ENCODE measurements at places on chromosomes 3 and 15.

GRCh38 chr3:51779137-51779536 lies at the start of gene IQCF6:
Gene IQCF6, minus strand, starts transcription at chr3:51779237. Its CDS starts 13 bp downstream, at chr3:51779224.
- DNase-seq = no peak

DNA sequence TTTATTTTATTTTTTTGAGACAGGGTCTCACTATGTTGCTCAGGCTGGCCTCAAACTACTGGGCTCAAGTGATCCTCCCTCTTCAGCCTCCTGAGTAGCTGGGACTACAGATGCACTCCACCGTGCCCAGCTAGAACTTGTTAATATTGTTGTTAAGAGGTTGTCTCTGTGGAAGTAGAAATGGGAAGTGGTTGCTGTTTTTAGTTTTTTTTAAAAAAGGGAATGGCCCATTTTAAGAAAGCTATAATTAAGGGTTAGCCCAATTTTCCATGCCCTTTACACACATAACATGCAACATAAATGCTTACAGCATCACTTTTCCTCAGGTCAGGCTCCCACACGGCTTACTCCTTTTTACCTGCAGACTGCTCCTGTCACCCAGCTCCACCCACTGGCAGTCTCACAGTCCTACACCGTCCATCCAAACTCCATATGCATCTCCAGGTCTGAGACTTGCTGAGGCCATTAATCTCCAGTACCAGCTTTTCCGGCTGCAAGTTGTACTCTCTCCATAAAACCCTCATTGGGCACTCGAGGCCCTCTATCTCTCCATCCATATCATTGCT lies 19.8 kb downstream of the MORC1 start:
- DNase-seq = no peak

DNA sequence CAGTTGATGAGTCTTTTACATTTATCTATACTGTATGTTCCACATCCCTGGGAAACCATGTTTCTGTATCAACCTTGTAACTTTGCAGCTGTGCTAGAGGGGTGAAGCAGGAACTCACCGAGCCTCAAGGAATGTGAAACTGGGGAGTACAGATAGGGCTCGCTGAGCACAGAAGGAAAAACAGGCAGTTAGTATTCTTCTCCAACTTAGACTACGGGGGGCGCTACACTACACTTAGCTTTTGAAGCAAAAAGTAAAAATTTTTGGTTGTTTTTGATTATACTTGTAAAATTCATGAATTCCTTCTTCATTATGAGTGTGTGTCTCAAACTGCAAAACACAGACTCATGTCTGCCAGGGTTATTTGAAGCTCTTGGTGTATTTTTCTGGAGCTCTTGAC lies 132.7 kb upstream of the RGMA start:
- DNase-seq = no peak

GRCh38 chr3:142148044-142148791 lies 1.1 kb downstream of the TFDP2 start:
- no peak for DNase-seq

- peak; percentile 23 for DNase-seq
Observed at GRCh38 chr3:53046171-53047170, 598 bp upstream of the SFMBT1 start.

DNA sequence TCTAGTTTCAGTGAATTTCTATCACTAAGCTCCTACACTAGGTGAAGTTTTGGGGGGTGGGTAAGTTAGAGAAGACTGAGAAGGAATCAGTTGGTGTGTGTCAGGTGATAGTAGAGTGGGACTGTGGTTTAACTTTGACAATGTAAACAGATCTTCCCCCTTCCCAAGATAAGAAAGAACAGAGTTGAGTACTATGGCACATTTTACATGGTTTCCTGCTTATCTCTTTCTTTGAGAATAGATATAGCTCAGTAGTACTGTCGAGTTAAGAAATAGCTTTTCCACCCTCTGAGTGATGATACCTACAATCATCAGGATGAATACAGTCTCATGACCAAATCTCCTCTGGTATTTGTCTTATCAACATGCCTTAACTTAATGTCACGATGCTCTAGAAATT lies 42.8 kb downstream of the GAP43 start:
- DNase-seq = no peak

GRCh38 chr15:48925714-48926223 lies 38.0 kb downstream of the SHC4 start:
- peak; percentile 13 for DNase-seq

- no peak for DNase-seq
Observed at GRCh38 chr3:45078910-45079522, 52.9 kb downstream of the CLEC3B start.

DNA sequence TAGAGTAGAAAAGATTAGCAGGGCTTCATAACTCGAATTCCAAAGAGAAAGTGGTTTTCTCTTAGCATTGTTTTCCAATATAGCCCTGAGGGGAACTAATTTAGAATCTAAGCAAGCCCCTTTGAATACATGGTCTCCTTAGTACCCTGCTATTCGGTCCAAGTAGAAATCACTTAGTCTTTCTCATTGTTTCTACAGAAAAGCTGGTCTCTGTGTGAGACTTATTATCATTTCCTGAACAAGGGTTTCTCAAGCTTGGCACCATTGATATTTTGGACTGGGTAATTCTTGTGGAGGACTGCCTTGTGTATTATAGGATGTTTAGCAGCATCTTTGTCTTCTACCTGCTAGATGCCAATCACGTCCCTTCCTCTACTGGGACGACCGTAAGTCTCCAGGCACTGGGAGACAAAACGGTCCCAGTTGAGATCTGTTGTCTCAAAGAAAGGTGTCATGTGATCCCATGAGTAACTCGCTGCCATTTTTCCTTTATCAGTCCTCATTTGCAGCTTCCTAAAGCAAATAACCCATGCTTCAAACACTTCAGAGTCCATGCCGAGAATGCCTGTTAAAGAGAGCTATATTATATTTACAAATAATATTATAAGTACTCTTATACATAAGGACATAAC lies 230.7 kb upstream of the SLCO3A1 start:
- no peak for DNase-seq

- no peak for DNase-seq
Observed at GRCh38 chr15:67091980-67092677, 26.7 kb downstream of the SMAD3 start.

DNA sequence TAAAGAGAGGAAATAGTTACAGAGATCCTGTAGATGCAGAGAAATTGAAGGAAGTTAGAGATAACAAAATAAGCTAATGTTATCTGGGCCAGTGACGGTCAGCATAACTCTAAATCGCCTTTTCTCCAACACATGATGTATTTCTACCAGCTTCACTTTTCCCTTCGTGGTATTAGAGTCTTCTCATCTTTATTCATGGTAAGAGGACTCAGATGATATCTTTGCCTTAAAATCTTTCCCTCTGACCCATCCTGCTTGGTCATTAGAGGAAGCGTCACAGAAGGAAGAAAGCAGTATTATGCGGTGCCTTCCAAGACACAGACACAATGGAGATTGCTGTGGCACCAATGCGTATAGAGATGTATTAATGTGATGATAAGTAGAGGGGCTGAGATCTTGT lies 320.7 kb upstream of the GOLIM4 start:
- DNase-seq = no peak

DNA sequence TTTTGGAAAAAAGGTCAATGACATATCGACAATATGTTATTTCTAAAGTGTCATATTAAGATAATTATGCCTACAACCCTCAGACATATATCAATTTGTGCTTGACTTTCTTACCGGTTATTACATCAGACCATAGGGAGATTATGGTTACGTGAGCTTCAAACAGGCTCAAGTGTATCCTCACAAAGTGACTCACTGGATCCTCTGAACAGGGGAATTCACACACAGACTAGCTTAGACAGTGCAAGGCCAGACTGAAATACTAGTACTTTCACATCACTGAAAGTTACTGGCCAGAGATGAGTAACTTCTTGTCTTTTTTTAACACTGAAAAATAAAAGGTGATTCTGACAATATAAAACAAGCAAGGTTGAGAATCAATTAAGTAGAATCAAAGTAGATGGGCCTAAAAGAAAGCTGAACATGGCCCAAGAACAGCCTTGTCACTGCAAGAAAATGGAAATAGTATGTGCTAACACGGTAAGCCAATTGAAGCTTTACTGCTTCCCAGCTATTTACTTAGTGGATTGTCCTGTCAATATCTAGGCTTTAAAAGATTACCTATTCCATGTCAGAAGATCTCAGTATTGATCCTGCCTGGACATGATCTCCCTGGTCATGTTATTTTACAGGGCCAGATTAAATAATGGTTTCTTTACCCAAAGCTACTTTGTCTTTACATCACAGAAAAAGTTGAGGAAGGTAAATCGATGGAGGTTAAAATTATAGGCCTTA lies 848.6 kb downstream of the ROBO1 start:
- no peak for DNase-seq

GRCh38 chr3:157488144-157488543 lies 15.1 kb downstream of the VEPH1 start:
- no peak for DNase-seq

- DNase-seq = no peak
Observed at GRCh38 chr15:81255315-81255957, 58.8 kb downstream of the IL16 start.

DNA sequence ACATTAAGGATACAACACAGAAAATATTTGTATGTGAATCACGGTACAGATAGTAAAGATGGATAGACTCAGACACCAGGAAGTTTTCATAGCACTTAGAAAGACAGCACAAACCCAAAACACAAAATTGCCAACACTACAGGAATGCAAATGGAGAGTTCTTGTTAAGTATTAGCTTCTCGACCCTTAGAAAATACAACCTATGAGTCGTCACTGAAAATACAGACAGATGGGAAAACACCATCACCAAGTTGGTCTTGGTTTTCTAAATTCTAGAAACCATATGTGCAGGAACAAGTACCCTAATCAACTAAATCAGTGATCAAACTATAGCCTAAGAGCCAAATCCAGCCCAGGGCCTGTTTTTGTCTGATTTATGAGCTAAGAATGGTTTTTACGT lies 50.7 kb downstream of the PEAK1 start:
- no peak for DNase-seq

- peak; percentile 87 for DNase-seq
Observed at GRCh38 chr3:184361532-184361931, at the start of the genes CLCN2 and POLR2H. Gene CLCN2, minus strand, starts transcription at chr3:184361605. Its CDS starts 126 bp downstream, at chr3:184361479. Gene POLR2H, plus strand, starts transcription at chr3:184361710. Its CDS starts 1,783 bp downstream, at chr3:184363493.

GRCh38 chr3:174531262-174531982 lies 327.7 kb upstream of the NAALADL2 start:
- DNase-seq = no peak

DNA sequence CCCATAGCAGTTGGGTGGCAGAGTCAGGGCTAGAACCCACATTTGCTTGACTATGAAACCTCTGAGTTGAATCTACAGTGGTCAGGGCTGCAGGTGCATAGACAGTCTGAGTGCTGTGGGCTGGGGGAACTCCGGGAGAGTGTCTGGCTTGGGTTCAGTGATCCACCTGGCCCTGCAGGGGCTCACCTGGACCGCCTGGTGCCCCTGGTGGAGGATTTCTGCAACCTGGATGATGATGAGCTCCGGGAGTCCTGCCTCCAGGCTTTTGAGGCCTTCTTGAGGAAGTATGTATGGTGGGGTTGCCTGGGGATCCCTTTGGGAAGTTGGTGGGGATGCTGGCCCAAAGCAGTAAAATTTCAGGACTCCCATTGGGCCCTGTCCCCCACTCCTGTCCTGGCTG lies 16.3 kb downstream of the CAND2 start:
- DNase-seq = no peak

GRCh38 chr3:197599089-197599765 lies 43.5 kb upstream of the BDH1 start:
- DNase-seq = no peak

GRCh38 chr15:63391669-63392360 lies 10.2 kb upstream of the CA12 start:
- DNase-seq = no peak

DNA sequence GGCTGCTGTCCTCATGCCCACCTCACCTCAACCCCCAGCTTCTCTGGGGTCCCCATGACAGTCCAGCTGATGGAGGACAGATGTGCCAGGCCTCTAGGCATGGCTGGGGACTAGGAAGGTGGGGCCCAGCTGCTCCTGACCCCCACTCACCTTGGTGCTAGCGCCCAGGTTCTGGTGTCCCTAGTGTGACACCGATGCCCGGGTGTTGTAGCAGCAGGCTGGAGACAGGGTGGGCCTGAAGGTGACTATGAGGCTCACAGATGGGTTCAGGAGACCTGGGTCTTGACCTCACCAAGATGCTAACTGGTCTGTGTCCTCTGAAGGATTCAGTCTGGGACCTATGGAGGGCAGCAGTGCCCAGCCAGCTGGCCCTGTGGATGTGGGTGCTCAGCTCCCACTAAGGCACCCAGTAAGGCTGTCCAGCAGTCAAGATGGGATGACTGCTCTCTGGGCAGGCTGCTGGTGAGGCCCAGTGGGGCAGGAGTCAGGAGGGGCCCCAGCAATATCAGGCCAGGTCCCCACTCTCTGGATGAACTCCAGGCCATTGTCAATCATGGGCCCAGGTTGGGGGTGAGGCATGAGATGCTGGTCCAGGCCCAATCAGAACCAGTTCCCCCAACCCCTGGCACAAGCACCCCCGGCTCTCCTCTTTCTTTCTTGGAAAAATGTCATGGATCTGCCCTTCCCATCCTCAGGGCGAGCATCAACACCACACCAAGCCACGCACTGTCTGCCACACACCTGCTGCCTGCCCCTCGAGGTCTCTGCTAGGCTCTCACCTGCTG lies 33.0 kb downstream of the ALDH1L1 start:
- no peak for DNase-seq

- DNase-seq = peak; percentile 42
Observed at GRCh38 chr3:150703299-150703755, 393 bp downstream of the ERICH6 start.

Measured in NCI-H446 (cell line).